Mucosa of descending colon (tissue), 3 donors: ENCODE measurements at places on chromosomes 2 and 18. TPM values are rescaled to one million over a fixed set of nuclear protein-coding genes. Genes with fewer than 3 reads are reported as not detected.

DNA sequence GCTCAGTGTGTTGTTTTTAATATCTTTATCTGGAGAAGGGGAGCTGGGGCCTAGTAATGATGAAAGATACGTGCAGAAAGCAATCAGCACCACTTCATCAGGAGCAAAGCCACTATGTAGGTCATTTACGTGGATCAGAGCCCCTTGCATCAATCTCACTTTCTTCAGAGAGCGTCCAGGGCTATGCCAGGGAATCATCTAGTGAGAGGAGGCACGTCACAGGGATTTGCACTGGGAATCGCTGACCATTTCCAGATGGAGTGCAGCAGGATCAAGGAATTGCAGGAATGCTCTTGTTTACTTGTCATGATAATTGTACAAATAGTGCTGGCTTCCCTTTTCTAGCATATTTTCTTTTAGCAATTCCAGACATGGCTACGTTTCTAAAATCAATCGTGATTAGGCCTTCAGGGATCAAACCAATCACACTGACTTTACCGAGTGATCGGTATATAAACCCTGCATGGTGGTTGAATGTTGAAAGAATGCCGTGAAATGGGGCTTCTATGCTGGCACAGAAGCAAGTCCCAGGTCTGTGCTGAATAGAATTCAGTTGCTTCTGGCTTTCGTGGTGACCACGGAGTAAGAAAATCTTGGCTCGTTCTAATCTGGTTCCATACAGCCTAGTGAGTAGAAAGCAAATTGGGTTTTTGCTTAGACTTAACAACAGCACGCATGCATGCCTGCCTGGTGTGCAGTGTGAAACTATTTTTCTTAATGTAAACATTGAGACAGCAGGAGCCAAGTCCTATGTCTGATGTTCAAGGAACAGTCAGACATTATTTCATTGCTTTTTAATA is 122.8 kb downstream of the TMEM200C start:
- DNase-seq, result no peak

DNA sequence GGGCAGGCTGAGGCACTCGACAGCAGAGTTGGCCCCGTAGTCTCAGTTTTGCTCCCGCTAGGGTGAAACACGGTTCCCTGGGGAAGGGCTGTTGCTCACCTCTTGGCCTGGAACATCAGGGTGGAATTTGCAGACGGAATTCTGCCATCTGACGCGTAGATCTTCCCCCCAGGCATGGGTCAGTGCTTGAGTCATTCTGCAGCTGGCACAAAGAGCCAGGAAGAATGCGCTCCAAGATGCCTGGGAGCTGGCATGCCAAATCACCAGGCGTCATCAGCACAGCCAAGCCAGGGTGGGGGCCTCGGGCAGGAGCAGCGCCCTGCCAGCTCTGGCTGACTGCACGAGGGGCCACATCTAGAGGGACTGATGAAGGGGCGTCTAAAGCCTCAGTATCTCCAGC is 42.7 kb downstream of the ODC1 start:
- no peak for DNase-seq

DNA sequence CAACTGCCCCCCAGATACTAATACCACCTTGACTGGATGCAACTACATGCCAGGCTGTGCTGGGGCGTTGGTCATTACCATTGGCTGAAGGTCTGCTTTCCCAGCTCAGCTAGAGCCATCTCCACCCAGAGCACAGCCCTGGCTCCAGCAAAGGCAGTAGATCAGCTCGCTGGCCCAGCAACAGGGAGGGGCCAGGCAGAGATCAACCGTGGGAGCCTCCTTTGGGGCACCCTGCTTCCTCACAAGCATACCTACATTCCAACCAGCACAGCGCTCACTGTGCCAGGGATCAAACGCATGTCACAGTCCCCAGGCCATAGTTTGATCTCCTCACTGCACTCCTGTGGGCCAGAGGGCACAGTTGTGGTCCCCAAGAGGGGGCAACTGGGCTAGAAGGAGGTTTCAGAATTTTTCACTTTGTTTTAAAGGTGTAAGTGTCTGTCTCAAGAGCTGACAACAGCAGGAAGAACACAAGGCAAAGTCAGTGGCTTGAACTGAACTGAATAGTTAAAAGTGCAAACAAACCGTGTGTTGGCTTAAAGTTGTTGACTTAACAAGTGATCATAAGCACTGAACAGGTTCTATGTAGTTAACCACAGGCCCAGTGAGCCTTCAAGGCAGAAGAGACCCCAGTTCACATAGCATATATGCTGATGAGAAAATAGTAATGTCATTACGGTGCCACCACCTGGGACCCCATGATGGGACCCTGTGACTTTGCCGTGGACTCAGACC is 70.1 kb upstream of the BZW1 start:
- peak; percentile 70 for DNase-seq

GRCh38 chr2:138922973-138923563 is 142.9 kb upstream of the NXPH2 start:
- no peak for DNase-seq

GRCh38 chr2:12612168-12612567 is 104.6 kb upstream of the TRIB2 start:
- DNase-seq, result no peak

GRCh38 chr18:79697976-79698375 is 18.4 kb downstream of the CTDP1 start:
- no peak for DNase-seq

GRCh38 chr18:13455960-13456481 is 237.5 kb downstream of the LDLRAD4 start:
- no peak for DNase-seq

DNA sequence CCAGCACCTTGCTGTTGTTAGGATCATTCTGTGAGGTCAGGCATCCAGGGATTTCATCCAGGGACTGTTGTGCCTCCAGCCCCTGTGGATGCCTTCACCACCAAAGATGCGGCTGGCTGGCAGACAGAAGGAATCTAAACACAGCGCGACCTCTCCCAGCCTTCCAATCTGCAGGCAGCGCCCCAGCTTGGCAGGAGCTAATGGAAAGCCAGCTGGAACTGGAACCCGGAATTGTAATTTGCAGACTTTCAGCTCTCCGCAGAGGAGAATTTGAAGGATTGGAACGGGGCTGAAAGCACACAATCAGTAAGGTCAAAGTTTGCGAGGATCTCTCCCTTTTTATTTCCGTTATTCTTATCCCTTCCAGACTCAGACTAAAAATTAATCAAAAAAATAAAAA is 127.8 kb downstream of the TRIB2 start:
- no peak for DNase-seq

GRCh38 chr2:101842471-101842870 is 145.0 kb downstream of the MAP4K4 start:
- no peak for DNase-seq

- DNase-seq, result no peak
These were observed 889.3 kb upstream of the CELF4 start for GRCh38 chr18:38454764-38455469.

- DNase-seq, result no peak
These were observed 101.1 kb downstream of the ZFP36L2 start for GRCh38 chr2:43125090-43125998.

DNA sequence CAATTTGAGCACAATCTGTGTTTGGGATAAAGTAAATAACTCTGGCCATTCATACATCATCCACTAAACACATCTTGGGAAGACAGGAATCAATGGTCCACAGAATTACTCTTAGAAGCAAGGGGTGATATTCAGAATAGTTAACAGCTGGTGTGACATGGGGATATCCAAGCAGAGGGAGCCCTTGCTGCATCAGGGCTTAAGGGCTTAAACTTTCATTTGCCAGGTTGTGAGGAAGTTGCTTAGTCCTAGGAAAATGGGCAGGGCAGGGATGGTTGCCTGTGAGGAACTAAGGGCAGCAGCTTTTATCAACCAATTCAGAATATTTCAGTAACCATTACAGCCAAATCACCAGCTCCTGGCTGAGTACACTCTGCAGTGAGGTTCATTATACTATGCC is 2.0 kb upstream of the ITGA6 start:
- no peak for DNase-seq

- no peak for DNase-seq
These were observed 27.2 kb upstream of the RFX8 start for GRCh38 chr2:101502095-101502494.

- DNase-seq, result no peak
These were observed 10.2 kb upstream of the CABYR start for GRCh38 chr18:24128700-24129099.

Gene EN1
- total RNA-seq, result not detected

Gene GCG
- 4.1 TPM for total RNA-seq

Gene SLC11A1
- 5.3 TPM for total RNA-seq

Gene SOS1
- 38.8 TPM for total RNA-seq

Gene VIT
- total RNA-seq, result 1.3 TPM

Gene EPB41L3
- total RNA-seq, result 97.3 TPM
